ENCODE measurements at places on chromosomes 3 and 15.

DNA sequence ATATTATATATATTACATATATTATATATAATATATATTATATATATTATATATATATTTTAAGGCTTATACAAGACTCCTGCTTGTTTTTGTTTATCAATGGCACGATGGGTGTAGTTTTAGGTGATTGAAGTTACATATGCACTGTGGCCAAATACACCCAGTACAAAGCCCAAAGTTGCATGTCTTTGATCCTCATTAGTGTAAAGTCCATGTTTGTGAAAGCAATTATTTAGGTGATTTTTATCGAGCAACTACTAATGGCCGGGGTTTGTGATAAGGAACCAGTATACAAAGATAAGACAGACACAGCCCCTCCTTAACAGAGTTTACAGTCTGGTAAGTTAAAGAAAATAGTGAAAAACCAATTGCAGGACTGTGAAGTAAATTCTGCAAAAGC, 154.3 kb downstream of the CHDH start:
- DNase-seq, result no peak

- DNase-seq, result no peak
These were observed 34.9 kb upstream of the PPP4R2 start for GRCh38 chr3:72961752-72962151.

- DNase-seq, result no peak
These were observed 11.3 kb downstream of the PPARG start for GRCh38 chr3:12300137-12300536.

DNA sequence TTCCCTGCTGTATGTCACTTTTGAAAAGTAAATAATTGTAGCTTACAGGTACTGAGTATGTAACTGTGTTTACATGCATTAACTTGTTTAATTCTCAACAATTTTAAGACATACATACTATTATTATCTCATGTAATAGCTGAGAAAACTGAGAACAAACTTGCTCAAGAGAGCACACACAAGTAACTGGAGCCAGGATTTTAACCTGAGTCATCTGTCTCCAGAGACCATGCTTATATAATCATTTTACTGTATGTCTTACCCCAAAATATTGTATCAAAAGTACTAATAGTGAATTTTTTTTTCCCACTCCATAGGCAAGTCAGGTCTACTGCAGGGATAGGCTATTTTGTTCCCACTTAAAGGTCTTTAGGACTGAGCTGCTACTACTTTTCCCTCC, 95.4 kb downstream of the FEZF2 start:
- DNase-seq, result no peak

DNA sequence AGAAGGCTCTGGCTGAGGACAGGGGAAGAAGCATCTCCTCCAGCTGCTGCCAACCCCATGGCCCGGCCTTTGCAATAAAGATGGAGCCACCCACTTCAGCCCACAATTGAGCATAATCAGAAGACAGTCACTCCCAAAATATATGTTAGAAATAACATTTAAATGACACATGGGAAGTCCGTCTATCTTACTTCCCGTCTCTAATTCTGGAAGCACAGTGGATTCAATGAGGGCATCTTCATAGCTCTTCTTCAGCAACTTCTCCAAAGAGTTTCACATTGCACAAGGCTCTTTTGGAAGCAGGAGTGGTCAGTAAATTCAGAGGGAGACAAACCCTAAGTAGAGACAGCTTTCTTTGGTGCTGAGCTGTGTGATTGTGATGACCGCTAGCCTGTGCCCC, 67.0 kb upstream of the SEC61A1 start:
- no peak for DNase-seq

- DNase-seq, result no peak
These were observed 69.6 kb downstream of the APBA2 start for GRCh38 chr15:28955160-28955992.

DNA sequence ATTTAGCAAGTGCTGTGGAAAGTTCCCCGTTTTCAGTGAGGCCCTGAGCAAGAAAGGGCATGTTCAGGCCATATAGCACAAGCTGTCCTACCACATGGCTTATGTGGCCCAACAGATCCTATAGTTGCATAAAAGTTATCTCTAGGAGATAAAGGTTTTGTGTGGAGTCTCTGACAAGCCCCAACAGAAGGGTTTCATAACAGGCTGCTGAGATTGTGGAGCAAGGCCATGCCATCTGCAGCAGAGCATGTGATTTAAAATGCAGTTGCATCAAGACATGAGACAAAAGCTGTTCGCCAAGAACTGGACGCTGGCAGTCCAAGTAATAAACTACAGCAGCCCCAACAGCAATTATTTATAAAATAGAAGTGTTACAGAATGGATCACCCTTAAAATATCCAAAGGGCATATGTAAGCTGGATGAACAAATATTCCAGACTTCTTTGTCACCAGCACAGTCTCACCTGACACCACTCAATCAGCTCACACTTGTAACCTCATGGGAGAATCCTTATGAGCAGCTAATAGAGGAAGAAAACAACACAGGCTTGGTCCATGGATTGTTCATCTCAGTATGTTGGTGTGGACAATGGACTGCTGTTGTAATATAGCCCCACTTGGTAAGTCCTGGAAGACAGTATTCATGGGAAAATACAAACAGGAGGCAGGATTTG, 14.4 kb upstream of the CLDN1 start:
- no peak for DNase-seq

- DNase-seq, result no peak
These were observed 71.8 kb upstream of the SCN5A start for GRCh38 chr3:38721207-38721772.

DNA sequence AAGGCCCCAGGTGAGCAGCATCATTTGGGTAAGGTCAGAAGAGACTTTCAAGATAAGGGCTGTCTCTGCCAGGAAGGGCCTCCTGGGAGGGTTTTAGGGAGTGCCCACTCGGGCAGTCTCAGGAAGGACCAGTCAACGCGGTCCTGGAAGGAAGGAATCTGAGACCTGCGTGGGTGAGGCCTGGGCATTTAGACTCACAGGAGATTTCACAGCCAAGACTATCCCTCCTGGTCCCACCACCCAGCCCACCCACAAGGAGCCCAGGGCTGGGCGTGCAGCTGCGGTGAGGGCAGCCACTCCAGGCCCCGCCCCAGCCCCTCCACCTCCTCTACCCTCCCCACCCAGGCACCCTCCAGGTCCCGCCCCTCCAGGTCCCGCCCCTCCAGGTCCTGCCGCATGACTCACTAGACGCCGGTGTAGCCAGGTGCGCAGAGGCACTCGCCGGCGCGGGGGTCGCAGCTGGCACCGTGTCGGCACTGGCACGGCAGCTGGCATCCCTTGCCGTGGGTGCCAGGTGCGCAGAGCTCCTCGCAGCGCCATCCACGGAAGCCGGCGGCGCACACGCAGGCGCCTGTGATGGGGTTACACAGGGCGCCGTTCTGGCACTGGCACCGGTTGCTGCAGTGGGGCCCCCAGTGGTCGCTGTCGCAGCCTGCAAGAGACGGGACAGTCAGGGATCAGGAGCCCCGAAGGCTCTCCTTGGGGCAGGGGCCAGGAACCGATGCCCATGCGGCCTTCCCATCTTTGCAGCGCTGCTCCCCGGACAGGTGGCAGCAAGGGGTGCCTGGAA, 112.7 kb downstream of the RAB11A start:
- DNase-seq, result peak; percentile 44

DNA sequence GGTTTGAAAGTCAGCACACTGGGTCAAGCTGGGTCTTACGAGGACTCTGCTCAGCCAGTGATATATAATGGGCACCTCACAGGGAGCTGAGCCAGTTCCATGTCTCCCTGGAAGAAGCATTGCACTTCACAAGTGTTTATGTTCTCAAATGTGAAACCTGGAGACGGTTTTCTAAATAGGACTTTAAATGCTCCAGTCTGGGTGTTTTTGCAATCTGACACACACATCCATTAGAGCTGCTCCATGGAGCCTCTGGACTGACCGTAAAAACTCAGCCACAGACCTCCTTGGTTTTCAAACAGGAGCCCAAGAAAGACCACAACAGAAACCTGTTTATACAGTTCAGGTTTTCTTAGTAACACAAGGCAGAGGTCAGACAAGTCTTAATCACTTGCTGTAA, 201.3 kb upstream of the LRIG1 start:
- DNase-seq, result no peak

DNA sequence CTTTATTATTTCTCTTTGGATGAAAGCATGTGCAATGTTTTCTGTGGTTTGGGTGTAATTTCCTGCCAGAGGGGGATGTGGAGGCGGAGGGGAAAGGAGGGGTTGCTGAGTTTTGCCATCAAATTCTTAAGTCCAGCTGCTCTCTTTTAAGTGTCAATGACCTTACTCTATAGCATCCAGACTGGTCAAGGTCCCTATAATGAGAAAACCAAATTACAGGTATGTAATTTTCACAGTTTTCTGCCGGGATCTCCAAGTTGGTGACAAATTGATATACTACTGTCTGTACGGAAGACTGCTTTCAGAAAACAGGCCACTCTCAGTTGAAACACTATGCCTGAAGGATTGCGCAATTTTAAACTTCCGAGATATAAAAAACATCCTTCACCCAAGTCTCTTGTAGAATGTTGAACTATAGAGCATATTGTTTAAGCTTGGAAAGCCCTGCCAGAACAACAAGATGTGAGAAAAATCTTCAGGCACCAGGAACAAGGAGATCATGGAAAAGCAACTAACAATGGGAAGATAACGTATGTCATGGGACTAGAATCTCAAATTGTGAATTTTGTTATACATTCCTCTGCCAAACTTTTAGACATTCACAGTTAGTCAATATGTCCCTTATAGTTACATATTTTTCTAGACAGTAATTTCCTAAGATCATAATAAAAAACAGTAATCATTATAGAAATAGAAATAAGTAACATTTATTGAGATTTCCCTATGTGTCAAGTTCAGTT, 300.7 kb upstream of the SATB1 start:
- DNase-seq, result peak; percentile 68

GRCh38 chr3:188978421-188979171, 193.2 kb upstream of the TPRG1 start:
- no peak for DNase-seq

DNA sequence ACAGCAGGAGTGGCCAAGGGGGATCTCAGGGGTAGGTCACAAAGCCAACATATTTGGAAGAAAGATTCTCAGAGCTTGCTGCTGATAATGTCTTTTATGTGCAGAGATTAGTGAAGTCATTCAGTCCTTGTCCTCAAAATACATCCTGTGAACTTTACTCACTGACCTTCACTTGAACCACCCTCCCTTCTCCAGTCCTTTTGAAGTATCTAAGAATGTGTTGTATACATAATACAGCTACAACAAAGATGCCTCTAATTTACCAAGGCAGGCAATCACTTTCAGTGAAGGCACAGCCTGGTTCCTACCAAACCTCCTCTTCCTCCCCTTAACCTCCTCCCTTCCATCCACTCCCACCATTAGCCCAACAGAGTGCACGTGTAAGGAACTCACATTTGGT, 38.3 kb downstream of the ETV5 start:
- DNase-seq, result no peak

GRCh38 chr3:123317716-123318115, 116.0 kb downstream of the SEC22A start:
- DNase-seq, result no peak

- DNase-seq, result peak; percentile 39
These were observed at the start of gene BTLA for GRCh38 chr3:112498914-112499711. Gene BTLA, minus strand, starts transcription at chr3:112499472. Its CDS starts 114 bp downstream, at chr3:112499358.

- no peak for DNase-seq
These were observed 42.2 kb upstream of the RASGRF1 start for GRCh38 chr15:79132770-79133169.
